HCEC 1CT (cell line): ENCODE measurements at places on chromosomes 13 and 19.

DNA sequence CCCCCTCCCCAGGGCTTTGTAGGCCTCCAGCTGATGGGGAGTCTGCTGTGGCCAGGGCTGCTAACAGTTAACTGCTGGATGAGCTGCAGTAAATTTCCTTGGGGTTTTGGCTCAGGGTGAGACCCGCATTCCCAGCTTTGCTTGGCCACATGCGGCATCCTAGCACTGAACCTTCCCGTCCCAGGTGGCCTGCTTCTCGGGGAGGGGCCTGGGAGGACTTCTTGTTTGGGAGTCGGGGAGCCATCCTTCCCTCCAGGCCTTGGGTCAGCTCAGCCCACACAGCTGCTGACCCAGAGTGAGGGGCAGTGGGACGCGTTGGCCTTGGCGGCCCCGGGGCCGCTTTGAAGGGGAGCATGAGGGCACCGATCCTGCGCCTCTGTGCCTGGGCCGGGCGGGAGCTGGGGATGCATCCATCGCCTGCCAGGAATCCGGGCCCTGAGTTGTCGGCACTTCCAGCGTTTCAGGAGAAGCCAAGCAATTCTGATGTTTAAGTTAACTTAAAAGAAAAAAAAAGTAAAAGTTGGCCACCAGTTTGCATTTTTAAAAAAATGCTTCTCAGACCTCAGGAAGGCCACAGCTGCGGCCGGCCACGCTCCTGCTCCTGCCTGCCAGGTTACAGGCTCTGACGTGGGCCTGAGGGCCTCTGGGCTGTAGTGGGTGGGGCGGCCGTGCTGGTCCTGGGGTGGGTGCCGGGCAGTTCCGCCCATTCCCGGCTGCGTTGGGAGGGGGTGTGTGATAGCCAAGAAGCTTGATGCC, 27.7 kb downstream of the CRTC1 start:
- no peak for DNase-seq

- no peak for DNase-seq
Measured at GRCh38 chr19:34181111-34181864, 9.0 kb downstream of the LSM14A start.

DNA sequence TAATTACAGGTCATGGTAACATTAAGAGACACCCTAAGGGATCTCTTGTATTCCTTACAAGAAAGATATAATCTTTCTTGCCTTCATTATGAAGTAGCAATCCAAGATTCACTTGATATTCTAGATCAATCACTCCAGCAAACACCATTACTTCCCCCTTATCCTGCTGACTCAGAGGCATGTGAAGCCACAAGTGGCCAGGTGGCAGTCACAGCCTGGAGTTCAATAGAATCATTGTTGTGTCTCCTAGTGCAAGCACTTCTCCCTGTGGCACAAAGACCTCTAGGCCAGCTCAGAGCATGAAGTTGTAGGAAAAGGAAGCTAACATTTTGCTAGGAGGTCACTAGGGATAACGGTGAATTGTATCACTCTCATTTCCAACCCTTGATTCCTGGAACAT, 864.3 kb upstream of the ATXN8OS start:
- DNase-seq: no peak

DNA sequence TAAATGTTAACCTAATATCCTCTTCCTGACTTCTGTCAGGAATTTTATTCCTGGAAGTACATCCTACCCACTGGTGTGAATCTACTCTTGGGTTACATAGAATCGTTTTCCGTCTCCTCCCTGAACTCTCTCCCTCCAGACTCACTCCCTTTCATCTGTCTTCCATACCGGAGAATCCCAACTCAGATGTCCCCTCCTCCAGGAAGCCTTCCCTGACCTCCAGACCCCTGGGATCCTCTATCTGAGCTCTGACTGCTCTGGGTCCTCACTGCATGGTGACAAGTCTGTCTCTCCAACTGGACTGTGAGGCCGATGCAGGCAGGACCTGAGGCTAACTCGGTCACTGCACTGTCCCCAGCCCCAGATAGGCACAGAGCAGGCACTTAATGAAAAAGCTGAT, 24.6 kb downstream of the OPA3 start:
- DNase-seq: no peak

DNA sequence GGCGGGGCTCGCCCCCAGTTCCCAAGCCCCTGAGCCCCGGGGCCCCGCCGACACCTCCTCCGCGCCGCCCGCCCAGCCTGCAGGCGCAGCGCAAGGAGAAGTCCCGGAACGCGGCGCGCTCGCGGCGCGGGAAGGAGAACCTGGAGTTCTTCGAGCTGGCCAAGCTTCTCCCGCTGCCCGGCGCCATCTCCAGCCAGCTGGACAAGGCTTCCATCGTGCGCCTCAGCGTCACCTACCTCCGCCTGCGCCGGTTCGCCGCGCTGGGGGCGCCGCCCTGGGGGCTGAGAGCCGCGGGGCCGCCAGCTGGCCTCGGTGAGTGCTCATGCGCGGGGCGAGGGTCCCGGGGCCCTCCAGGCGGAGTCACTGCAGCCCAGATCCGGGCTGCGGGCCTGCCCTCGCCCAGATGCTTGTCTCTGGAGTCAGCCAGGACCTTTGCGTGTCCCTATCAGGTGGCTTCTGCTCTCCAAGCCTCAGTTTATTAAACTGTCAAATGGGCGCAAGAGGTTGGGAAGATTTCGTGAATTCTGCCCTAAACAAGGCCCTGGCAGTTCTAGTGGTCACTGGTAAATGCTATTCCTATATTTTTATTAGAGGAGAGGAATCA, 2.0 kb downstream of the NPAS1 start:
- no peak for DNase-seq

DNA sequence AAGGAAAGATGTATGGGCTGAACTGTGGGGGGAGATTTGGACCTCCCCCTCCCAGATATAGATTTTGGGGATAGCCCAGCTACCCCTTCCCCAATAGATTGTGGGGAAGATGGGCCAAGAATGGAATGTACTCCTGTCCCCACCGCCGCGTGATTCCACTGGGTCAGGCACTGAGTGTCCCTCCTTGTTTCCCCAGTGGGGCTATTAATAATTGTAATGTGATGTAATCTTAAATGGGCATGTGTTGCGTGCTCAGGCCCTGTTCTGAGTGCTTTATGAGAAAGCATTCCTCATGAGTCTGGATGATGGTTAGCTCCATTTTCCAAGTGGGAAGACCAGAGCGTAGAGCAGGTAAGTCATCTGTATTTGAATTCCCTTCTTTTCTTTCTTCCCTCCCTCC, 1.4 kb downstream of the PSMD8 start:
- DNase-seq: peak; percentile 15

DNA sequence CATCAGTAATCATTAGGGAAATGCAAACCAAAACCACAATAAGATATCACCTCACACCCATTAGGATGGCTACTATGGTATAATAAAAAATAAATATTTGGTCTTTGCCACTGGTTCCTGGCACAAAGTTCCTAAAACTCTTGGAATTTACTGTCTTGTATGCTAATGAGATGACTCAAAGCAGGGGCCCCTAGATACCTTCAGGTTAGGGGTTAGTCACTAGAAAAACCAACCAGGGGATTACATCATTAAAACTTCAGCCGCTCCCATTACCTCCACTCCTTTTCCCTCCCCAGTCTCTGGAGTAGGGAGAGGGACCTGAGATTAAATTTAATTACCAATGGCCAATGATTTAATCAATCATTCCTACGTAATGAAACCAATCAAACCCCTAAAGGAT, 49.6 kb downstream of the THSD1 start:
- DNase-seq: peak; percentile 46

- DNase-seq: no peak
Measured at GRCh38 chr19:30319411-30319810, 52.8 kb upstream of the ZNF536 start.

DNA sequence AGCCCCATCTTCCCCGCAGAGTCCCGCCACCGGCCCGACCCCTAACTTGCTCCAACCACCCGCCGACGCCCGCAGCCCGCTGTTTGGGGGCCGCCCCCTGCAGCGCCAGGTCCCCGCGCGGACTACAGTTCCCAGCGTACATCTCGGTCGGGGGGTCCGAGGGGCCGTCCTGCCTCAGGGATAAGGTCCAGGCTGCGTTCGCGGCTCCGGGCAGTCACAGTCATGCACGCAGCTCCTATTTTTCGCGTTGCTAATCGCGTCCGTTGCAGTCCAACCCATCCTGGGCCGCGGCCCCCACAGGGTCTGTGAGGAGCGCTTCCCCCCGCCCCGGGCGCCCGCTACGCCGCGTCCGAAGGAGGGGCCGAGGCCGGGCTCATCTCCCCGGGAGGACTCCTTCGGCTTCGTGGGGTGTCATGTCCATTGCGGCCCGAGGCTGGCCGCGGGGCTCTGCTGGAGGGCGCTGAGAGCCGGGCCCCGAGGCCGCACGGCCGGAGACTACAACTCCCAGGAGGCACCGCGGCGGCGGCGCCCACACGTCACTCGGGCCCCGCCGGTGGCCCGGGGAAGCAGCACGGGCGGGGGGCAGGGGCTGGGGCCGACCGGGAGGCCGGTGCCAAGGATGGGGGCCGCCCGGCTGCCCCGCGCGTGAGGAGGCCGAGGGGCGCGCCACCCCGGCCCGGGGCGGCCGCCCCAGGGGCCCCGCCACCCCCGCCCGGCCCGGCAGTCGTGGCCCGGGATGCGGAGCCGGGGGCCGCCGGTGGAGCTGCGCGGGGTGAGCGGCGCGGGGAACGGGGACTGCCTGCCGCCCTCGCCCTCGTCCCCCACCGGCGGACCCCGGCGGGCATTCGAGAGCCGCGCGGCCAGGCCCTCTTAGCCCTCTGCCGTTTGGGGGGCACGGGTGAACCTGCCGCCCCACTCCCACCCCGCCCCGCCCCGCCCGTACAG, at the start of gene MAP3K10:
TSS of gene MAP3K10 (plus strand) at position 536 of the 945 bp plus-strand sequence. CDS start 606 bp downstream, outside the sequence.
- DNase-seq: peak; percentile 64

DNA sequence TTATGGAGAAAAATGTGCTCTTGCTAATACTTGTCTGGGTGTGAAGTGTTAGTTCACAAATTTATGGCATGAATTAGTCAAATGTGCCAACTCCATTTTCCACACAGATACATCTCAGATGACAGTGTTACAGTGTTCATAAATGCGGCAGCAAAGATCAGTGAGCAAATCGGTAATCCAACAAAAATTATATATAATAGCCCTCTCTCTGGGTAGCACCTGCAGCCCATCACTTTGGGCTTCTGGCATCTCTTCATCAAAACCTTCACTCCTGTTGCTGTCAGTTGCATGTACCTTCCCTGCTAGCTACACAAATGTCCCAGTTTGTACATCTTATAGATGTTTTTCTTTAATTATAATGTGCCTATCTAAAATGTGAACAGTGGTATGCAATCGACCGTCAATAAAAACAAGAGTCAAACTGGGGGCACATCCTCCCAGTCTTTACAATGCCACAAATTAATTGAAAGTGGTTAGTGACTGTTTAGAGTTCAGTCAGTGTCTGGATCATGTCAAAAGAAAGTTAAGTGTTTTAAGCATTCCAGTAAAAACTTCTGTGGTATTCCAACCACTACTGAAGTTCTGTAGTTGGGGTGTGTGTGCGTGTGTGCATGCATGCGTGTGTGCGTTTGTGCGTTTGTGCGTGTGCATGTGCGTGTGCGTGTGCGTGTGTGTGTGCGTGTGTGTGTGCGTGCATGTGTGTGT, 448.9 kb downstream of the DCT start:
- DNase-seq: no peak

GRCh38 chr13:113096052-113096744, 9.4 kb upstream of the F7 start:
- no peak for DNase-seq

GRCh38 chr13:89457977-89458376, 1786.8 kb downstream of the SLITRK5 start:
- peak; percentile 62 for DNase-seq

DNA sequence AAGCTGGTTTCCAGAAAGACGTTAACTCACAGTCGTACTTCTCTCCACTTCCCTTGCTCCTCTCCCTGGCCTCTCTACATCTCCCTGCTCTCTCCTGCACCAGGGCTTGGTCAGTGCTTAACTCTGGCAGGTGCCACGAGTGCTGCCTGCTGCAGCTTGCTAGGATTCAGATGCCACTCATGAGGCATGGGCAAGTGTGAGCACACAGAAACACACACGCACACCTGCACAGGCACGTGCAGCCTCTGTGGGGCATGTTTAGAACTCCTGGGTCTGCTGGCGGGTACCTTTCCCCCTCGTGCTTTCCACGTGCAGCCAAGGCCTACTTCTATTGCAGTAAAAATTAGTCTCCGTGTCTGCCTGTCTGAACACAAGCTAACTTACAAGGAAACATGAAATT, 31.8 kb downstream of the SOX1 start:
- no peak for DNase-seq
